ENCODE measurements at places on chromosomes 7 and 10. TPM values are rescaled to one million over a fixed set of nuclear protein-coding genes. Genes with fewer than 3 reads are reported as not detected.

The ST8SIA6 gene
- polyA plus RNA-seq: 0.04 TPM

The OR2A1 gene
- 0.31 TPM for polyA plus RNA-seq

The CPA1 gene
- not detected for polyA plus RNA-seq

DNA sequence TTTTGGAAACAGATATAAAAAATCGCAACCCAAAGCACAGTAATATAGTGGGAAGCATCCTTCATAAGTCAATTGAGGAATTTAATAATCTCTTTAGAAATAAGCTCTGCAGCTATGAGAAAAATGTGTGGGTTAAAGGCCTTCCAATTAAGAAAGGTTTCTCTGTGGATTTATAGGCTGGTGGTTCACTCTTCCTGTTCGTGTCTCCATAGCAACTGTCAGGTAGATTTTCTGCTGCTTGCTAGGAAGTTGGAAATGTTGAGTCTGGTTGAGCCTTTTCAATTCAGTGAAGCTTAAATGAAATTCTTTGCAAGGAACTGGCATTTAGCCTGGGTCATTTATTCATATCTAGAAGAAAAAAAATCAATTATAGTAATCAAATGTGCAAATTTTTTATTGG lies 652.8 kb upstream of the CELF2 start:
- no peak for DNase-seq

DNA sequence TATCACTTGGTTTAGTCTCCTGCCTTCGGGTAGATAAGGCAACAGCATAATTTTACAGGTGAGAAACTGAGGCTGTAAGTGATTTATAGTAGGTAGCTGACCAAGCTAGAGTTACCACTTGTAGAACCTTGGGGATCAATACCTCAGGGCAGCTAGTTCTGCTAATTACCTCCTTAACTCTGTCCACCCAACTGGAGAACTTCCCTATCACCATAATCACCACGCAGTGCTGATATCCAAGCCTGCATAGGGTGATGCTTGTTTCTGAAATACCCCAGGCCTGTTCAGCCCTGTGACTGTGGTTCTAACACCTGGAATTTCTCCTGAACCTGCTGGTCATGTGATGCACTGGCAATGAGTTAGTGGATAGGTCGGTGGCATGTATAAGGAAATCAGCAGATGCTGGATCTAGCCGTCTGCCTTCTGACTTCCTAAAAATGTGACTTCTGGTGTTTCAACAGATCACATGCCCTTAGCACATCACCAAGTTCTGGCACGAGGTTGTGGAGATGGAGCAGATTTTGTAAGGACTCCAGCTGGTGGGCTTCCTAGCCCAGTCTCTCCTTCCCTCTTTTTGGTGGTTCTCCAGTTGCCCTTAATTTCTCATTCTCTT lies 15.3 kb downstream of the PLAU start:
- no peak for DNase-seq

- DNase-seq: no peak
These were observed 4.9 kb downstream of the C10orf143 start for GRCh38 chr10:130105724-130106123.

The MYOF gene
- 0.18 TPM for polyA plus RNA-seq

The CHRM2 gene
- polyA plus RNA-seq: not detected

The PCLO gene
- 0.27 TPM for polyA plus RNA-seq

Measured in B cell (primary cell).